ENCODE measurements at places on chromosomes 7 and 10.

GRCh38 chr7:41006306-41006995 is 696.4 kb downstream of the INHBA start:
- DNase-seq, result peak; percentile 65

- no peak for DNase-seq
These were observed 36.8 kb downstream of the AKR1C8 start for GRCh38 chr10:5147981-5148677.

DNA sequence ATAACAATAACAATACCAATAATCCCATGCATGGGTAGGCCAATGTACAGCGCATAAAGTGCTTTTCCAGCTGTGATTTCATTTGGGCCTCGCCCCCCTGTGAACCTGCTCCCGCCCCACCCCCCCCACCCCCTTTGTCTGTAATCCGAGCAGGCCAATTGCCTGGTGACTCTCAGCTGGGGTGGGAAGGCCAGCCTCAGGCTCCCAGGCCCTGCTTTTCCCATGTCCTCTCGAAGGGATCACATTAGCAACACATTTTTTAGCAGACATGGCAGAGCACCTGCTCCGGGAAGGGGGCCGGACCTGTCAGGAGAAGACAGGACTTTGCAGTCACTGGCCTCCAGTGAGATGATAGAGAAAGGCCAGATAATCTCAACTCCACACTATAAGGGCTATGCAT is 439.3 kb downstream of the RPS24 start:
- DNase-seq, result no peak

DNA sequence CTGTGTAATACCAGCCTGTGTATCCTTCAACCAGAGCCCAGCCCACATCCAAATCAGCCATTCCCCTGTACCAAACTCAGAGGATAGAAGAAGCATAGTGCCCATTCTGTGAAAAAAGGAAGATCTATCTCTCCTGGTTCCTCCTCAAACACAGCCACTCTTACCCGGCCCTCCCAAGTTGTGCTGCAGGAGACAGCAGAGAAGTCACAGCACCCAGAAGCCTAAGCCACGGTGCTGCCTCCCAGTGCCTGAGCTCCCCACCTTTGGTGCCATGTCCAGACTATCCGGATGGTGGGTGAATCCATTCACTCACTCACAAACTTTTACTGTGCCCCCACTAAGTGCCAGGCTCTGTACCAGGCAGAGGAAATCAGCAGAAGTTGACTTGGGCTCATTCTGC is 166.0 kb upstream of the ZMIZ1 start:
- DNase-seq, result no peak

DNA sequence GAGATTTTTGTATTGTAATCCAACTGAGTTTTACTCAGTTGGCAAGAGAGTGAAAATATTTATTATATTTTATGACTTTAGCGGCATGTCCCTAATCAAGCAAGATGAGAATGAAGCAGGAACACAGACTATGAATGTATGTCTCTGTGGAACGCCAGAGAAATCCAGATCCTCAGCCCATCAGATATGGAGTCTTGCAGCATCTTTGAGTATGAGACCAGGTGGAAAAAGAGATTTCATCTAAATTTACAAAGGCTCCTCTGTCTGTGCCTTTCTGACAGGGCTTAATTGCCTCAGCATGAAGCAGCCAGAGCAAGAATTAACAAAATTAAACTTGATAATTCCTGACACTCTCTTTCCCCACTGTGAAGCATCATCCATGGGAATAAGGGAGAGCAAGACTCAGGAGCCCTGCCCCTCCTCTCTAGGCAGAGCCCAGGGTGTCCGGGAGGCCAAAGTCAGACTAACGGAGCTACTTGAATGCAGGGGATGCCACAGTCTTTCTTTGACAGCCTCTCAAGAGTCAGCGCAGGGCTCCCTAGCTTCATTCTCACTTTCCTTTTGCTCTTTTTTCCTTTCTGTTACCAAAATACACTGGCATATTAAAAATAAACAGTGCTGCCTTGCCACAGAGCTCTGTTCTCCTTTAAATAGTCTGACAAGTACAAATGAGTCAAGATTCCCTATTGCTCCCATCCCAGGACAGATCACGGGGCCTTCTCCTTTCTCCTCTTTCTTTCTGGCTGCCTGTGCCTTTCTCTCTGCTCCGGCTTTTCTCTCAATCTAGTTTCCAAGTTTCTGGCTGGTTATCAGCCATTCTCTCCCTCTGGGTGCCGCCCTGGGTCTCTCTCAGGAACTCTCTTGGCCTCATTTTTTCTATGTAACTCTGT is 132.2 kb upstream of the INHBA start:
- DNase-seq, result no peak

GRCh38 chr7:4164556-4164955 is 517.5 kb upstream of the FOXK1 start:
- DNase-seq, result no peak

DNA sequence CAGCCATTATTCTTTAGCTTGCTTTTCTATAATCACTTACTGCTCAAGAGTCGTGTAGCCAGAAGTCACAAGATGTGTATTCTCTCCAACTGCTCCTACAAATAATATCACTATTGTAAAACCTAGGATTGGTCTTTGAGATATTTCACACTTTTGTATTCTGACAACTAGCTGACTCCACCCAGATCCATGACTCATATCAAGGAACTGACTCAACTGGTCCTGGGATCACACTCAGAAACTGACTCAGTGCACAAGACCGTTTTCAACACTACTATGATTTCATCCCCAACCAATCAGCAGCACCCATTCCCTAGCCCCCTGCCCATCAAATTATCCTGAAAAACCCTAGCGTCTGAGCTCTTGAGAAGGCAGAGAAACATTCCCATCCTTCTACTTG is 56.5 kb upstream of the ORC5 start:
- no peak for DNase-seq

Data from fibroblast of skin of left biceps (primary cell).